Stimulated activated CD4-positive, alpha-beta T cell treated with anti-CD3 and anti-CD28 coated beads, TNF-alpha, amount 100 ng/mL, for 1 hour (primary cell): ENCODE measurements at places on chromosomes 1 and 21.

DNA sequence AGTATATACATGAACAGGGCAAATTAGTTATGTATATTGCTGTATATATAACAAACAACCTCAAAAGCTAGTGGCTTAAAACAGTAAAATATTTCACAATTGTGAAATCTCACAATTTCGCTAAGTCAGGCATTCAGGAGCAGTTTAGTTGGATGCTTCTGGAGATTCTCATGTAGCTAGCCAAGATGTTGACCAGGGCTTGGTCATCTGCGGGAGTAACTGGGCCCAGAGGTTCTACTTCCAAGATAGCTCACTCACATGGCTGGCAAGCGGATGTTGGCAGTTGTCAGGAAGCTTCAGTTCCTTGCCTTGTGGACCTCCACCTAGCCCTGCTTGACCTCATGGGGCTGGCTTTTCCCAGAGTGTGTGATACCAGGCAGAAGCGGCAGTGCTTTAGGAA is 95.6 kb downstream of the TTC3 start:
- no peak for DNase-seq

DNA sequence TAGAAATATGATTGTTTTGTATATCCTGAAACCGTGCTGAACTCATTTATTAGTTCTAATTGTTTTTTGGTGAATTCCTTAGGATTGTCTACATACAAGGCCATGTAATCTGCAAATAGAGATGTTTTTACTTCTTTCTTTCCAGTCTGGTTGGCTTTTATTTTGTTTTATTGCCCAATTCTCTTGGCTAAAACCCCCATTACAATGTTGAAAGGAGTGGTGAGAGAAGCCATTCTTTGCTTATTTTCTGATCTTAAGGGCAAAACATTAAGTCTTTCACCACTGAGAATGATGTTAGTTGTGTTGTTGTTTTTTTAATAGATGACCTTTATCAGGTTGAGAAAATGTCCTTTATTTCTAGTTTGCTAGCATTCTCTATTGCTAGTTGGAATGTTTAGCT is 157.3 kb downstream of the NTMT2 start:
- DNase-seq: no peak

DNA sequence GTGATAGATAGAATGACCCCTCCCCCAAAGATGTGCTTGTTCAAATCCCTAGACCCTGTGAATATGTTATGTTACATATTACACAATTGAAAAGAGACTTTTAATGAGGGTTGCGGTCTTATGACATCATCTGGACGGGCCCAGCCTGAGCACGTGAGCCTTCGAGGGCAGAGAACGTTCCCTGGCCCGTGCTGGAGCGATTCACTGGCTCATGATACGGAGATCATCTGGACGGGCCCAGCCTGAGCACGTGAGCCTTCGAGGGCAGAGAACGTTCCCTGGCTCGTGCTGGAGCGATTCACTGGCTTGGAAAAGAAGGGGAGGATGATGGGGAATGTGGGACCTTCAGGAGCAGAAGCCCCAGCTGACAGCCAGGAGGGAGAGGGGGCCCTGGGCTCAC is 34.4 kb upstream of the COL18A1 start:
- DNase-seq: no peak

GRCh38 chr1:31036749-31037500 is 28.6 kb downstream of the PUM1 start:
- DNase-seq: no peak

- DNase-seq: no peak
These were observed 31.2 kb downstream of the BATF3 start for GRCh38 chr1:212668477-212668876.

DNA sequence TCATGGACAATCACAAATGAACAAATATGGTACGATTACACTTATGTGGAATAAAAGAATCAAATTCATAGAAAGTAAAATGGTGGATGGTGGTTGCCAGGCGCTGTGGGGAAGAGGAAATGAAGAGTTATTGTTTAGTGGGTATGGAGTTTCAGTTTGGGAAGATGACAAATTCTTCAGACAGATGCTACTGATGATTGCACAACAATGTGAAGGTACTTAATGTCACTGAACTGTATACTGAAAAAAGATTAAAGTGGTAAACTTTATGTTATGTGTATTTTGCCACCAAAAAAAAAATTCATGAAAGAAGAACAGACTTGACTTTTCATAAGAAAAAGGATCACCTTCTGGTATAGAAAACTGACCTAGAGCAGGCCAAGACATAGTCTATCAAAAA is 745.6 kb upstream of the CXADR start:
- DNase-seq: no peak

- DNase-seq: no peak
These were observed 18.1 kb upstream of the SHE start for GRCh38 chr1:154520333-154520732.

DNA sequence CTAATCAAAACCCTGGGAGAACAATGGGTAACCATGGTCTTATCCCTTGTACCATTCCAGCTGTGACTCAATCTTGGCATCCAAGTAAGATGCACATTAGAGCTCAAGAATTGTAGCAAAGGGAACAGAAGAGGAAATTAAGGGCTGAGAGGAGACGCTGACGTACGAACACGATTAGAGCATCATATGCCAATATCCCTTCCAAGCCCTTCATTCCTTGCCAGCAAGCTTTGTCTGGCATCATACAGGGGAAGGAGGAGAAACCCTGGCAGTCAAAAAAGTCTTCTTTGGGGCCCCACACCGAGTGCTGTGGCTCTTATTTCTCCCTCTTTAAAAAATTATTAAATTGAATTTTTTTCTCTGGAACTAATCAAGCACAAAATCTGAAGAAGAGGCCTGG is 120.9 kb downstream of the ASTN1 start:
- DNase-seq: no peak

DNA sequence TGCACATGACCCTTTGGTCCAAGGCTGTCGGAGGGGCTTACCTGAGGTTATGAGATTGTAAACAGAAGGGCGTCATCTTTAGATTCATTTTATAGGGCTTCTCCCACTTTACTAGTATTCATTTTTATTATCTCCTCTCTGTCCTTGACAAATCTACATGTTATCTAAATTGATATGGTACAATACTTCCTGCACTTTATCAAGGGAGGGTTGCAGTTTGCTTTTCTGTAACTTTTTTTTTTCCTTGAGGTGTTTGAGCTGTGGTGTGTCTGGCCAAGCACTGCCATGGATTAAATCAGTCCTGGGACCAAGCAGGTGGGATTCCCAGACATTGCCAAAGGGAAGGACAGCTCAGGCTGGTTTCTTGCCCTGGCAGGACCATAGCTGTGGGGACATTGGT is 32.0 kb upstream of the B3GALT5 start:
- no peak for DNase-seq

DNA sequence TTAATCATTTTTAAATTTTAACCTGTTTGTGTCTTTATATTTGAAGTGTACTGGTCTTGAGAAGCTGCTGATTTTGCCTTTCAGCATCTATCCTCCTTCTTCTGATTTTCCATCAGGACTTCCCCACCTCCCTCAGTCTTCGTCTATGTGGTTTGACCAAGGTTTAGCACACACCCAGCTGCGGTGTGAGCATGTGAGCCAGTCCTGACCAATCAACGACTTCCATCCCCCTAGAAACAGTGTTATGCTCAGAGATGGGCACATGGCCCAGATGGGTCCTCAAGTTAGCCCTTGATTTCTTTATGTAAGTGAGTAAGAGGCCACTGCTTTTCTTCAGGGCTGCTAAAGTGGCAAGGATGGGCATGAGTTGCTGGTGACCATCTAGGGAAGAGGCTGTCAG is 190.8 kb downstream of the MATN1 start:
- DNase-seq: no peak

GRCh38 chr1:71465093-71465492 is 384.3 kb upstream of the ZRANB2 start:
- DNase-seq: no peak

- no peak for DNase-seq
These were observed 61.5 kb downstream of the KIF1B start for GRCh38 chr1:10271869-10272268.

- DNase-seq: peak; percentile 9
These were observed 93.0 kb upstream of the TTC34 start for GRCh38 chr1:2894381-2895041.

DNA sequence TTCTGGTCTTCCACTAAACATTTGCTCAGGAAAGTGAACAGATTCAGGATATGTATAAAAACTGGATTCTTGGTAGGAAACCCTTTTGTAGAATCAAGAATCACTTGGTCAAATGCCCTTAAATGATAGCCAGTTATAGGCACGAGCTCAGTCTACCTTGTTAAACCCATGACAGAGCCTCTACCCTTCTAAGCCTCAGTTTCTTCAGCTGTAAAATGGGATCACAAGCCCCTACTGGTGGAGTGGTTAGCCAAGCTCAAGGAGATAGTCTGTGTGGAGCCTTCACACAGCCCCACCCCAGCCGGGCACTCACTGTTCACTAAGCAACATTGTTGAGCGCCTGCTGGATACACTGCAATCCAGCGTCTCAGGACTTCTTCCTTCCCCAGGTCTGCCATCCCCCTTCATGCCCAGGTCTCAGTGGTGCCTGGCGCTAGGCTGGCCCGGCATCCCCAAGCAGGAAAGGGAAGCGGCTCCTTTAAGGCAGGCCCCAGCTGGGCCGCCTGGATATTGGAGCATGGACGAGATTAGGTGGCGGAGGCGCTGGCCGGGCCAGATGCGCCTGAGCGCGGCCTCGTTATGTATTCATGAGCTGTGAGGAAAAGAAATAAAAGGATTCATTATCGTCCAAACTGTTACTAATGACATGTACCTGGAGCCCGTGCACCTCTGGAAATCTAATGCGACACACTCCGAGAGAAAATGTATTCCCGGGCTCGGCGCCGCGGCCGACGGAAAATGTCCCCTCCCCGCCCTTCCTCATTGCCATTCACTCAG is 75.6 kb downstream of the TAS1R2 start:
- DNase-seq: no peak

- DNase-seq: no peak
These were observed 19.4 kb downstream of the HSD11B1 start for GRCh38 chr1:209723756-209724693.

- no peak for DNase-seq
These were observed 34.2 kb upstream of the VTCN1 start for GRCh38 chr1:117244971-117245370.

DNA sequence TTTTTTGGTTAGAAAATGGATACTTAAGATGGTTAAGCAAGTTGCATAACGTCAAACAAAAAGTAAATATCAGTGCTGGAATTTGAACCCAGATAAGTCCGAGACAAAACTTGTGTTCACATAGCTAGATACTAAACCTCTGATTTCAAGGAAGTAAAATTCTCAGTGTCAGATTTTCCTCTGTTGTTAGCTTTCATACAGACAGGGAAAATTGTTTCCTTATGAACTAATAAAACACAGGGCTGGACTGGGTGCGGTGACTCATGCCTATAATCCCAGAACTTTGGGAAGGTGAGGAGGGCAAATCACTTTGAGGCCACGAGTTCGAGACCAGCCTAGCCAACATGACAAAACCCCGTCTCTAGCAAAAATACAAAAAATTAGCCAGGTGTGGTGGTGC is 51.3 kb downstream of the PCNX2 start:
- DNase-seq: no peak
